HFF-Myc (cell line): ENCODE measurements at places on chromosomes 5 and 9.

DNA sequence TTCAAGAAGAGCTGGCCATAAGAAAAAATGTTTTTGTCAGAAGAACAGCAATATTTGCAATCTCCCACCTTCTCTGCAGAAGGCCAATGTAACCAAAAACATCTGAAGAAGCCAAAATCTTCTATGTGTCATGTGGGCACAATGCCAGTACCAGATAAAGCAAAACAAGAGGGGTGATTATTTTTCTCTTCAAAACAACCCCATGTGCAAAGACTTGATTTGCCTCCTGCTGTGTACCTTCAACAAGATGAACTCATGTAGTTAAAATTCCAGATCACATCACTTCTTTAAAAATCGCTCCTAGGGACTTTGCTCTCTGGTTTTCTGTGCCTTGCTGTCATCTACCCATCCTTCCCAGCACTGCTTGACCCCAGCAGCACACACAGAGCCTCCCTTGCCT lies 134.0 kb upstream of the MAP3K1 start:
- peak; percentile 24 for DNase-seq

GRCh38 chr9:108399851-108400250 lies 455.9 kb downstream of the ACTL7B start:
- no peak for DNase-seq

- DNase-seq: no peak
These were observed 80.2 kb downstream of the PRKACG start for GRCh38 chr9:68933434-68934328.

- DNase-seq: no peak
These were observed 82.4 kb downstream of the GADD45G start for GRCh38 chr9:89687188-89687587.

DNA sequence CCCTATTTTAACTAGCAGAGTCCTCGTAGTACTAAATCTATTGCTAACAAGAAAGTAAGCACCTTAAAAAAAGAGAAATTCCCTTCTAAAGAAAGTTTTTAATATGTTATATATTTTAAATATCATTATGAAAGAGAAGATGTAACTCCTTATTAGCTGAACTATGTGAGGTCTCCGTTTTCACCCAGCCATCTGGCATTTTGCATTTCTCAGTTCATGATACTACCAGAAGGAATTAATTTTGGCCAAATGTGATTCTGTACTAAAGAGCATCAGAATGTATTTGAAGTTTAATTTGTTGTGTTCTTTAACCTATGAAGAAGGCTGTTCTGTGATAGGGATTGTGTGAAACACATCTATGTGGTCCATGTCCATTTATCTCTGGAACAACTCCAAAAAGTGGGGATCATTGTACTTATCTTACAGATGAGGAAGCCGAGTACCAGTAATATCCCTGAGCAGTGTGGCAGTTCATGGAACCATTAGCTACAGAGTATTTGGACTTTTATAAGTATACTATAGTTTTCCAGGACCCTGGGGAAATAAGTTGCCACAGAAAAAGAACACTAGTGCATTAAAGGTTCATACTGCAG lies 29.8 kb downstream of the TNFAIP8 start:
- no peak for DNase-seq
